SJSA1 (cell line): ENCODE measurements at places on chromosomes 4 and X.
A peak's percentile ranks its signal among the peaks of the same experiment; 100 is the strongest.

DNA sequence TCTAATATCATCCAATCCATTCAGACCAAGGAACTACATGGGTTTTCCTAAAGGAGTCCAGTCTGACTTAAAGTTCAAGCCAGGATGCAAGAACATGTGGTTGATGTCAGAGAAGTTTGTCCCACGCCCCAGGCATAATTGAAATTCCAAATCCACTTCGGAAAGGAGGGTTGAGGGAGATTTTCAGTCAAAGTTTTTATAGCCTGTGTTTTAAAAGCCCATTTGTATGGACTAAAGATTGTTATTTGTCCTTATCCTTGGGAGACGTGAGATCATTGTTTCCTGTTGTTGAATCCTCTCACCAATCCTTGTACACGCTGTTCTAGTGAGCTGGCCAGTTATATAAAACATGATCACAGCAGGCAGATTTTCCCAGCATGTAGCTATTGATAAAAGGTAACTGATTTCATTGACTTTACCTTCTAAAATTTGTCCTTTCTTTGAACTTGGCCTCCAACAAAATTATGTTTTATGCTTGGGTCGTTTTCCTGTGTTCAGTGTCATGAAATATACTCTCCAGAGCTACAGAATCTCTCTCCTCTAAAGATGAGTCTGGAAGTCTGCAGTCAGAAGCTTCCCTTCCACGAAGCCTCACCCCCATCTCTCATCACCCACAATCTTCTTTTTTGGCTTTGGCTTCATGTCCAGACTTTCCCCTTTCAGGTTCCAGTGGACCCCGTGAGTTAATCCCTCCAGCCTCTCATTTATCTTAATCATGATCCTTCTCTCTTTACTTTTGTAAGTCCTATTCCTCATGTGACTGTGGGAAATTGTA lies 92.9 kb downstream of the ATP10D start:
- DNase-seq = no peak

- DNase-seq = no peak
Measured at GRCh38 chr4:99885063-99885664, 9.1 kb downstream of the LAMTOR3 start.

DNA sequence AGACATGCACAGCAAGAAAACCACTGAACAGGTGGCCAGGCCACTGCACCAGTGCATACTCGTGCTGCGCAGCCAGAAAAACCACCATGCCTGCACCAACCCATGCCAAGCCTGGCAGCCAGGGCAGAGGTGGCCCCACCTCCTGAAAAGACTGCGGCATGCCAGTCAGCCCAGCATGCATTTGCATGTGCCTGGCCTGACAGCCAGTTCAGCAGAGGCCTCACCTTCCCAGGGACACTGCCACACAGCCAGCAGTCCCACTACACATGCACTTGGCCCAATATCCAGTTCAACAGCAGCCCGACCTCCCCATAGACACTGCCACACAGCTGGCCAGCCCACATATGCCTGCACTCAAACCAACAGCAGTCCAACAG lies 43.5 kb upstream of the DDX60 start:
- DNase-seq = no peak

- no peak for DNase-seq
Measured at GRCh38 chr4:186688150-186688943, 35.3 kb downstream of the FAT1 start.

GRCh38 chr4:116688536-116688935 lies 396.8 kb downstream of the TRAM1L1 start:
- DNase-seq = no peak

- no peak for DNase-seq
Measured at GRCh38 chr4:76611616-76612207, 176.7 kb downstream of the SHROOM3 start.

DNA sequence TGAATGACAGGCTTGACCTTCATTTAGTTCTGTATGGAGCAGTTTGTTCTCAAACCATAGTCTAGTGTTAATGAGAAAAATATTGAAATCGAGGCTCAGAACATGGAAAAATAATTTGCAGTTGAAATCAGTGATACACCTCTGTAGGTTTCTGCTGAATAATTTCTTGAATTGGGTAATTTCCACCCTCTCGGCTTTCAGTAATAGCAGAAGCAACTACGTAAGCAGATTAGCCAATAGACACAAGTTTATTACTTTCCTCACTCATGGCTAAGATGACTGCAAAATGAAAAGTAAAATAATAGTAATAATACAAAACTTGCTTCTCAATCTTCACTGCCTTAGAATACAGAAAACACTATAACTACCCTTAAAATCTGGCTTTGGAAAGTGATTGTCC lies 46.0 kb downstream of the USP38 start:
- no peak for DNase-seq

DNA sequence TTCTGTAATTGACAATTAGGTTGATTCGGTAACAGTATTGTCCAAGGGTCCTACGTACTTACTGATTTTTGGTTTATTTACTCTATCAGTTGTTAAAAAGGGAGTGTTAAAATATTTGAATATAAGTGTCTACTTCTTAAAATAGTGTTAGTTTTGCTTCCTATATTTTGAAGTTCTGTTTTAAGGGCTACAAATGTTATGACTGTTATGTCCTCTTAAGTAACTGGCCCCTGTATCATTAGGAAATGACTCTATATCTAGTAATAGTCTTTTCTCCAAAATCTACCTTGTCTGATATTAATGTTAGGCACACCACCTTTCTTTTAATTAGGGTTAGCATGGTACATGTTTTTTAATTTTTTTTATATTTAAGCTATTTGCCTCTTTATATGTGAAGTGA lies 30.1 kb downstream of the ANKRD50 start:
- DNase-seq = no peak

GRCh38 chrX:136961594-136962135 lies 72.1 kb downstream of the GPR101 start:
- no peak for DNase-seq

DNA sequence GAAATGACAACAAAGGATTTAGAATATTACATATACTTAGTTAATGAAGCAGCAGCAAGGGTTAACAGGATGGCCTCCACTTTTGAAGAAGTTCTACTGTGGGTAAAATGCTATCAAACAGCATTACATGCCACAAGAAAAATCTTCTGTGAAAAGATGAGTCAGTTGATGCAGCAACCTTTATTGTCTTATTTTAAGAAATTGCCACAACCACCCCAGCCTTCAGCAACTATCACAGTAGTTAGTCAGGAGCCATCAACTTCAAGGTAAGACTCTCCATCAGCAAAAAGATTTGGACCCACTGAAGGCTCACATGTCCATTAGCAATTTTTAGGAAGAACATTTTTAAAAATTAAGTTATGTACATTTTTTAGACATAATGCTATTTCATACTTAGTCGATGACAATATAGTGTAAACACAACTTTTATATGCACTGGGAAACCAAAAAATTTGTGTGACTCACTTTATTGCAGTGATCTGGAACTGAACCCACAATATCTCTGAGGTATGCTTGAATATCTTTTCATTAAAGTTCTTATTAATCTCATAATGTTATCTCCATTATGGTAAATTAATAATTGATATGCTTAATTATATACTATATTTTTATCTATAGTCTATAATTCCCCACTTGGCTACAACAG lies 81.2 kb downstream of the SPCS3 start:
- peak; percentile 64 for DNase-seq

DNA sequence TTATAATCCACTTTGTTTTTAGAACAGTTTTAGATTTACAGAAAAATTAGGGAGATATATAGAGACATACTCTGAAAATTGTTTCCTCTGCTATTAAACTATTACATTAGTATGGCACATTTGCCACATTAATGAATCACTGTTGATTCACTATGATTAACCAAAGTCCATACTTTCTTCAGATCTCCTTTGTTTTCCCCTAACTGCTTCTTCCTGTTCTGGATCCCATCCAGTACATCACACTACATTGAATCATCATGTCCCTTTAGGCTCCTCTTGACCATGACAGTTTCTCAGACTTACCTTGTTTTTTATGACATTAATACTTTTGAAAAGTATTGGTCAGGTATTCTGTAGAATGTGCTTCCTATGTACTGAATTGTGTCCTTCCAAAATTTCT lies 109.2 kb upstream of the EDNRA start:
- no peak for DNase-seq

DNA sequence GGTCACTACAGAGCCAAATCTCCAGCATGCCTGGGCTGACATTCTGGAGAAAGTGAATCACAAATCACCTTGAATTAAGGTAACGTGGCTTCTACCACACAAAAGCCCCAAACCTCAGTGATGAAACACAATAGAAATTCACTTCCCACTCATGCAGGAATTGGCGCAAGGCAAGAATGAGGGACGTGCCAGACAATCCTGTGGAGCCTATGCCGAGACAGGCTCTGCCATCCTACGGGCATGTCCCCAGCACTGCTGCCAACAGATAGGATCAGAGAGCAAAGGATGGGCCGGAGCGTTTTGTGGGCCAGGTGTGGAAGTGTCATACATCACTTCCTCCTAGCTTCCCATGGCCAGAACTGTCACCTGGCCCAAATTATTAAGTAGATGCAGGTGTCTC lies 118.0 kb downstream of the IRF2 start:
- DNase-seq = peak; percentile 30

DNA sequence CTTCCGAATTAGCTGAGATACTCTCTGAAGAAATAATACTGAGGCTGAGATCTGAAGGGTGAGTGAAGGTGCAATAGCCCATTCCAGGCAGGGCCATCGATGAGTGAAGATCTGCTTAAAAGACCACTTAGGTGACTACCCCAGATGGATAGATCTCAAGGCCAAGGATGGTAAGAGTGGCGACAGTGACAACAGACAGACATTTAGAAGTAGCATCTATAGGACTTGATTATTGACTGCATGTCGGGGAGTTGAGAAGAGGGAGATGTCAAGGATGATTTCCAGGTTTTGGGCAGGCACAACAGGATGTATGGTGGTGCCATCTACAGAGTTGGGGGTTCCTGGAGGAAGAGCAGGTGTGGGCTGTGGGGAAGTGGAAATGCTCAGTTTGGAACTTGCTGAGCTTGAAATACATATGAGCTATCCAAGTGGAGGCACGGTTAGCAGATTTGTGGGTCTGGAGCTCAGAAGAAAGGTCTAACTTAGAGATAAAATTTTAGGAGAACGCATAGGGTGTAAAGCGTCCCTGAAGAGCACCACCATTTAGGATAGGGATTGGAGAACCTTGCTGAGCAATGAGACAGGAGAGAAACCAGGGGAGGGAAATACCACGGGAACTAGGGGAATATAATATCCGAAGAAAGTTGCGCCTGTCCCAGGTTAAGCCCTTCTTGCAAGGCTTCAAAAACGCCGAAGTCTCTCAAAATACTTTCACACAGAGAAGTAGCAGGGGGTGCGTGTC lies 688 bp downstream of the UFSP2 start:
- DNase-seq = no peak

DNA sequence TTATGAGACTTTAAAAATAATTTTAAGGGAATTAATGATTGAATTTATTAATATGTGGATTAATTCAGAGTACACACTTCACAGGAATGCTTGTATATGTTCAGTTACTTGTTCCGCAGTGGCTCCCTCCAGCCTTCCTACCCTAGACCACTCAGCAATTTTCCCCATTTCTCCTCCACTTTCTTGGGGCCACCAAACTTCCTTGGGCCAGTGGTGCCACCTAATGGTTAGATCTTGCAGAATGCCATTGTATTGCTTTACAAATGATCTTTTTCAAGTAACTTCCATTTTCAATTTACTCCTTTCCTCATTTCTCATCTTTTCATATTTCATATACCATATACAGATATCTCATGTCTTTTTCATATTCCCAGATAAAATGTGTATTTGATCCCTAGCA lies 3.6 kb upstream of the RNF175 start:
- no peak for DNase-seq

GRCh38 chr4:82823062-82823461 lies 24.5 kb upstream of the SCD5 start:
- no peak for DNase-seq

- no peak for DNase-seq
Measured at GRCh38 chr4:8414377-8414776, 26.1 kb downstream of the ACOX3 start.

- no peak for DNase-seq
Measured at GRCh38 chr4:124104101-124104500, 608.4 kb downstream of the ANKRD50 start.

DNA sequence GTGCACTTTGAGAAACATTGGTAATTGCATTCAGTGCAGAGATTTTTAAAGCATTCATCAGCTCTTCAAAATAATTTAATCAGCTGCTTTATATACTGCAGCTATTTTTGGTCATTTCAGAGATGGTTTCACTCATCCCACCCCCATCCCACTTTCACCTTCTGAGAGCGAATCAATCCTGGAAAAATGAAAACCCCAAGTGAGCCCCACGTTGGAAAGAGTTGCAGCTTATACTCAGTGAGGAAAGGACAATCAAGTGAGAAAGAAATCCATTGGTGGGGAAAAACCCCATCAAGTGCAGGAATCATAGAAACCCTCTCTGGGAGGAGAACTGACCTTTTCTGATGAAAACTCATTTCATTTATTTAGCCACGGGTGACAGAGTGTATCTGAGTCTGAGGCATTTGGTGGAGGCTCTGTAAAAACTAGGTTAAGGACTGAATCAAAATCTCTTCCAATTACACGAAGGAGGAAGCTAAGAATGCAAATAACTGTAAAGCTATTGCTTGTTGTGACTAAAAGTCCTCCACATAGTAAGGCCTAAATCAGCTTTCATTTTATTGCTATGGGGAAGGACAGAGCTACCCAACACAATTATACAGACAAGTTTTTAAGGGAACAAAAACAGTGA lies 240.4 kb upstream of the PGRMC2 start:
- no peak for DNase-seq

DNA sequence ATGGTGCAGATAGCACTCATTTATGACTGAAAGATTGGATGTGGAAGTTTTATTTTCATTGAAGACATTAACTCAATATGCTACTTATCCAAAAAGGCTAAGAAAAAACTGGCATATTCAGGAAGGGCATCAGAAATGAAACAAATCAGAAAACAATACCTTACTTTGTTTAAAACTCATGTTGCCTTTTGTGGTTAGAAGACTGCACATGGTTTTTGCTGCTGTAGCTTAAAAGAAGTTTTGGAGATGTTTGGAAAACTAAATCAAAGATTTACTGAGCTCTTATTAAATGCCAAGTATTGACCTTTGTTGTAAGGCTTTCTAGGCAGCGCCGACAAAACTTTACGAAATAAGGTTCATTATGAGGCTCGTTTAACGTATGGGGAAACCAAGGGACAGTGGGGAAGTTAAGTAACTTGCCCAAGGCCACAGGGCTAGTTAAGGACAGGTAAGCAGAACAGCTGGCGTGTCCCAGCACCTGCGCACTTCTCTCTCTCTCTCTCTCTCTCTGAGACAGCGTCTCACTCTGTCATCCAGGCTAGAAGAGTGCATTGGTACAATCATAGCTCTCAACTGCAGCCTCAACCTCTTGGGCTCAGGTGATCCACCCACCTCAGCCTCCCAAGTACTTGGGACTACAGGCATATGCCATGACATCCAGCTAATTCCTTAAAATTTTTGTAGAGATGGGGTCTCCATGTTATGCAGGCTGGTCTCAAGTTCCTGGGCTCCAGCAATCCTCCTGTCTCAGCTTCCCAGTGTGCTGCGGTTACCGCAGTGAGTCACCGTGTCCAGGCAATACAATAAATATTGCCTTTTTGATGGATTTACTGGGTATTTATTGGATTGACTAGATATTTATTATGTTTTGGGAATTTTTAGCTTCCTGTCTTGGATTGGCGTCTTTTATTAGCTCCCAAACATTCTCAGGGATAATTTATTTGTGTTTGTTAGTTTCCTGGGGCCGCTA lies 16.1 kb downstream of the LRP2BP start:
- DNase-seq = no peak
